ENCODE measurements at places on chromosomes 3 and 15. TPM values are rescaled to one million over a fixed set of nuclear protein-coding genes. Genes with fewer than 3 reads are reported as not detected.

The SLC22A13 gene
- 0.43 TPM for total RNA-seq

The CHL1 gene
- total RNA-seq: 3.4 TPM

The SKOR1 gene
- total RNA-seq: 0.47 TPM

The CHDH gene
- 28.2 TPM for total RNA-seq

The GPR27 gene
- 0.83 TPM for total RNA-seq

Measured in pancreas (tissue), 10 donors.